Activated T-helper 9 cell treated with anti-CD3 and anti-CD28 coated beads, Interleukin-2, amount 50 U/mL, for 16 hours (primary cell): ENCODE measurements at places on chromosomes 5 and 9.

GRCh38 chr5:141992349-141992963 lies 20.4 kb downstream of the GNPDA1 start:
- DNase-seq, result peak; percentile 67

- no peak for DNase-seq
Measured at GRCh38 chr5:76715486-76715735, 515 bp upstream of the F2R start.

GRCh38 chr5:138849439-138849838 lies 25.7 kb downstream of the LRRTM2 start:
- DNase-seq, result no peak

DNA sequence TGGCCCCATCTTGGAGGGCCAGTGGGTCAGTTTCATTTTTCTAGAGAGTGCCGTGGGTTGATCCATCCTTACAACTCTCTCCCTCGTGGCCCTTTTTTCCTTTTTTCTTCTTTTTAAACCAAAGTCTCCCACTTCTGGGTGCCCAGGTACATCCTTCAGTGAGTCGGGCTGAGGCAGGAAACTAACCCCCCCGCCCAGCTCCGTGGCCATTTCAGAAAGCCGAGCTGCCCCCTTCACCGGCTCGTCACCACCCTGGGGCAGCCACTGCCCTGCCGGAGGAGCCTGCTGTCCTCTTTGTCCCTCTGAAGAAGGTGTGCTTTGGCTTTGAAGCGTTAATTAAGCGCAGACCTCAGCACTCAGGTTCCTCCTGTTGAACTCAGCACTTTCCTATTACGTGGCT lies 5.2 kb downstream of the CFAP77 start:
- DNase-seq, result no peak

- DNase-seq, result no peak
Measured at GRCh38 chr9:85223506-85224125, 518.1 kb downstream of the AGTPBP1 start.

DNA sequence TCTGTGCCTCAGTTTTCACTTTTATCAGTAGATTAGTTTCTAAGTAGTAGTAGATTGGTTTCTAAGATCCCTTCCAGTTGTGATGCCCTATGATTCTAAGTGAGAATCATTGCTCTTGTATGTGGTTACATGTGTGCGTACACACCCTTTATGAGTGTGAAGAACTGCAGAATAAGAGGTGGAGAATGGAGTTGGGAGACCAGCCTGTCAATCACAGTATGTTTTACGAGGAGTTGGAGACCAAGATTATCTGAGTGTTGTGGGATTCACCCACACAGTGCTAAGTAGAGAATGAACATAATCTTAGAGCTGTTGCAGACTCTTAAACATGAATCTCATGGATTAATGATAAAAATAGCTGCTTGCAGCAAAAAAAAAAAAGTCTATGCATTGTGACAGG lies 37.6 kb downstream of the KIF24 start:
- DNase-seq, result no peak

- no peak for DNase-seq
Measured at GRCh38 chr5:131209506-131210150, 38.9 kb downstream of the LYRM7 start.

GRCh38 chr5:178143901-178144300 lies 9.8 kb downstream of the NHP2 start:
- no peak for DNase-seq
